Stimulated activated CD4-positive, alpha-beta T cell treated with anti-CD3 and anti-CD28 coated beads, Interleukin-1b, Interleukin-23, amount 100 ng/mL, for 48 hours (primary cell): ENCODE measurements at places on chromosomes 16 and 17.

DNA sequence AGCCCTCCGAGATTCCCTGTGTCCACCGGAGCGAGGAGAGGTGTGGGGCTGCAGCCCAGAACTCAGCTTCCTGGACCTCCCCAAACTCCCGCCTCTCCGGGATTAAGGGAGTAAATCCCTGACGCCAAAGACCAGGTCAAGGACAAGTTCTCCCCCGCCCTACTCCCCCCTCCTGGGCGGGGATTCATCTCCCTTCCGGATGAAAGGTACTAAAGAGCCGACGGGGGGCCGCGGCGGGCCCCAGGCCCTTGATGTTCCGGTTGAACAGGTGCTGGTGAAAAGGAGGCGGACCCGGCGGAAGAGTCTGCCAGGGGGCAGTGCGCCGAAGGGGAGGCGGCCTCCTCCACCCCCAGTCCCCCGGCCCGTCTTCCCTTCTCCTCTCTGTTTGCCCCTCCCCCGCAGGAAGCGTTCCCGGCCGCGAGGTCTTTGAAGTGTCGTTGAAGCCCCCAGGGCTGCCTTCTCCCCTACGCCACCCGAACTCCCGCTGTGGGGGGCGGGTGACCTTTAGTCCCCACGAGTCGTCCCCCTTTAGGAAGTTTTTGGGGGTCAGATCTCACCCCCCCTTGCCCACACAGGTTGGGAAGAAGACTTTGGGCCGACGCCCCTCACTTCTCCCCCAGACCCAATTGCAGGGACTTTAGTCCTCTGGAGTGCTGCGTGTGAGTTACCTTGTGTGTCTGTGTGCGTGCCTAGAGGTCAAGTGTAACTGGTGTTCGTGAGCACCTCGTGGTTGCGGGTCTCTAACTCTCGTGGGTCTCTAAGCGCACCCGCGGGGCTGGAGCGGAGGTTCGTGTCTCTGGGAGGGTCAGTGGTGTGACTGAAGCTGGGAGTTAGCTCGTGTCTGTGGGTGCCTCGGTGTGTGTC, 1.1 kb upstream of the MLLT6 start:
- DNase-seq: peak; percentile 91

GRCh38 chr16:85015481-85016187, 4.3 kb upstream of the ZDHHC7 start:
- no peak for DNase-seq

- no peak for DNase-seq
These were observed 327.3 kb upstream of the CDH8 start for GRCh38 chr16:62363501-62363900.

DNA sequence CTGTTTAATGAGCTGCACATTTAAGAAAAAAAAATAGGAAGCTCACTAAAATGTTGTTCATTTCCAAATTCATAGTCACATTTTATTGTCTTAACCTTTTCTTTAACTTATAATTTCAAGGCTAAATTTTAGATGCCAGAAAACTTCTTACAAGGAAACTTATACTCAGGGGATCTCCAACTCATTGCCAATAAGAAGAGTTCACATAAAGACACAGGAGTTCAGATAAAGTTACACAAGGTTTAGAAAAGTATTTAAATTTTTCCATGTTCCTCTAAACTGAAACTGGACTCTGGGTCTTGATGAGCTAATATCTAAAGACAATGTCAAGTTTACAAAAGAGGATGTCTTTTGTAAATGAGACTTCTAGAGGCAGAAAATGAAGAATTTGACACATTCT, 190.7 kb upstream of the KCNJ16 start:
- DNase-seq: no peak

DNA sequence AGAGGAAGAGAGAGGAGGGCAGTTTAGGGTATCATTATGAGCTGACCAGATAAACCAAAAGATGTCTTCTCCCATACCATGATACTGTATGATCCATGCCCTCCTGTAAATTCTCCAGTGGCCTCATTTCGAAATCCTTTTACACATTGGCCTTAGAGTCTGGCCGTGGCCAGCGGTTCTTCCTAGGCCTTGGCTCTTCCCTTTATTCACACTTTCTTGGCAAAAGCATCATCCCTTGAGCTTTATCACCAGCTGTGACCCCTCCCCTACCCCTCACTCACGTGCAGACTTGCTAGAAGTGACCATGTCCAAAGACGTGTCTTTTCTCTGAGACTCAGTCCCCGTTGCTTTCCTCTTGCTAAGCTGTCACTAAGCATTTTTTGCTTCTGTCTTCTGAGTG, 22.8 kb downstream of the KATNIP start:
- DNase-seq: no peak
